ENCODE measurements at places on chromosomes 7 and 10.

DNA sequence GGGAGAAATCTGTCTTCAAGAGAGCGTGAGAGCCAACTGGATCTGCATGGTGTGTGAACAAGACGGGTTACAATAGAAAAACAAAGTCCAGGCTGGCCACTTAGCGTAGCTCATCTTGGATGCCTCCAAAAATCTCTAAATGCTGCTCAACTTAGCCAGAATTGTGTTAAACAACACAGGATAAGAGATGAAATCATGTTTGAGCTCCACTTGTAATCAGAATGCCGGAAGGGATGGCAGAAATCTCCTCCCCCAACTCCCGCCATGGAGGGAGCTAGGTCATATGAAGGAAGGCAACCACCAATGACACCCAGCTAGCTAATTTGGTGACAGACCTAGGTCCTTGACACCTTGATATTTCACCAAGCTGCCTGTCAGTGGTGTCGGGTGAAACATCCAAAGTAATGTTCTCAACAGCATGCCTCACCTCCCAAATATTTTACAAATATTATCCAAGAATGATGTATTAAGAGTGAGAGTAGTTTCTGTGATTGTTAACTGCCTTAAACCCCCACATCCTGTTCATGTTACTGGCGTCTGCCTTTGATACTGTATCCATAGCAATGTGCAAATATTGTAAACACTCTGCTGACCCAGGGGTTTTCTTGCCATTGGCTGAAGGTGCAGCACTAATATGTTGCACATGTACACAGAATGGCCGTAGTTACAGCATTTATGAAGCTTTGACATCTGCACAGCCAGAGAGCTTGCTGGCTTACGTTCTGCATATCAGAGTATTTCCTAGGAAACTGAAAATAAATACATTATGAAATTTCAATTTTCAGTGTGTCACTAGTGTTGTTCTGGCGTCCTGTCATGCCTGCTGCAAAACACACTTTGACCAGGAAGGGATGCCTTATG, 25.8 kb downstream of the TMEM254 start:
- no peak for DNase-seq

- no peak for DNase-seq
Measured at GRCh38 chr7:34131371-34131770, 226.0 kb downstream of the BMPER start.

DNA sequence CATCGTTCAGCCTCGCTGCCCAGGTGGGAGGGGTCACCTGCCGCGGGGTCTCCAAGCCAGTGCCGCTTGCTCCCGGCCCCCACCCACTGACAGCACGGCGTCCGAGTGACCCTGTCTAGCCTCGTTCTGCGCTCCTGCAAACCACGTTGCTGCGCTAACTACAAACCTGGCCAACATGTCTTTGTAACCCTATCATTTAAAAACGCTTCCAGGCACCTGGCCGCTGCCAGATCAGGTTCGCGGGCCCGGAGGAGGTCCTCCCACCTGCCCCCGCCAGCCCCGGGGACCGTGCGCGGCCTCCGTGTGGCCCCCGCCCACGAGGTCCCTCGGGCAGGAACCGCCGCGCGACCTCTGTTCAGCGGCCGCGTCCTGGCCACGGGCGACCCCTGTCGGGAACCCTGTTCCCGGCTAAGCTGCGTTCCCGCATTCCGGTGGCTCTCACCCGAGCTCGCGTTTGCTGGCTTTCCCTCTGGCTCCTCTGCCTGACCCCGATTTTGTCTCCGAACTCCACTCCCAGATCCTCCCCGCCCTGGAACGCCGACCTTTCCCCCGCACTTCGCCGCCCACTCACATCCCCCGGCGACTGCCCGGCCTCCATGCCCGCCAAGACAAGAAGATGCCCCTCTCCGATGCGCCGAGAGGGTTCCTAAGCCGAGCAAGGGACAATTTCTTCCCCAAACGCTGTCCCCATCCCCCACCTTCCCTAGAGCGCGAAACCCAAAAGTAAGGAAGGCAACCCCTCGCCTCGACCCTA, 2.4 kb downstream of the SFMBT2 start:
- peak; percentile 71 for DNase-seq

GRCh38 chr7:98034081-98035035, 44.4 kb upstream of the OCM2 start:
- no peak for DNase-seq

DNA sequence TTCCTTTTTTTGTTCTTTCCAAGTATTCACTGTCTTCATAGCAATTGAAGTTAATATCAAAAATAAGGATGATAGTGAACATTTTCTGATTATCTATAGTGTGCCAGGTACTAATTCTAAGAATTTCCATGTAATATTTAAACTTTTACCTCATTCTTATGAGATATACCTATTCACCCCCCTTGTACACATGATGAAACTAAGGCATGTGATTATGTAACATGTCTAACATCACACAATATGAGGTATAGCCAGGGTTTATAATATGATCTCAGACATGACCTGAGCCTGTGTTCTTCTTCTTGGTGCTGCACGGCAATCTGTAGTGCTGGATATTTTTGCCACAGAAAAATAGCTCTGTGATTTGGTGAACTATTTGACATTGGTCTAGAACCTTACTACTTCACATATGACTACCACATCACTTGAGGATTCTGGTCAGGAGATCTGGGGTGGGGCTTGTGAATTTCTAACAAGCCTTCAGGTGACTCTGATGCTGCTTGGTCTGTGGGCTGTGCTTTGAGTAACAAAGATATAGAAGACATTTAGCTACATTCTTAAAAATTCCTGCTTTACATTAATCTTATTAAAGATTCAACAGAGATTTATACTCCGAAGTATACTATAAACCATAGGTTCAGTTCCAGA, 79.1 kb downstream of the TRIM24 start:
- DNase-seq: no peak

- no peak for DNase-seq
Measured at GRCh38 chr10:24009736-24010135, 199.2 kb upstream of the KIAA1217 start.

- no peak for DNase-seq
Measured at GRCh38 chr7:1457059-1457948, 2.0 kb downstream of the MICALL2 start.

- DNase-seq: no peak
Measured at GRCh38 chr10:6491841-6492609, 88.1 kb downstream of the PRKCQ start.

- DNase-seq: no peak
Measured at GRCh38 chr10:122249303-122249850, 21.7 kb upstream of the BTBD16 start.

DNA sequence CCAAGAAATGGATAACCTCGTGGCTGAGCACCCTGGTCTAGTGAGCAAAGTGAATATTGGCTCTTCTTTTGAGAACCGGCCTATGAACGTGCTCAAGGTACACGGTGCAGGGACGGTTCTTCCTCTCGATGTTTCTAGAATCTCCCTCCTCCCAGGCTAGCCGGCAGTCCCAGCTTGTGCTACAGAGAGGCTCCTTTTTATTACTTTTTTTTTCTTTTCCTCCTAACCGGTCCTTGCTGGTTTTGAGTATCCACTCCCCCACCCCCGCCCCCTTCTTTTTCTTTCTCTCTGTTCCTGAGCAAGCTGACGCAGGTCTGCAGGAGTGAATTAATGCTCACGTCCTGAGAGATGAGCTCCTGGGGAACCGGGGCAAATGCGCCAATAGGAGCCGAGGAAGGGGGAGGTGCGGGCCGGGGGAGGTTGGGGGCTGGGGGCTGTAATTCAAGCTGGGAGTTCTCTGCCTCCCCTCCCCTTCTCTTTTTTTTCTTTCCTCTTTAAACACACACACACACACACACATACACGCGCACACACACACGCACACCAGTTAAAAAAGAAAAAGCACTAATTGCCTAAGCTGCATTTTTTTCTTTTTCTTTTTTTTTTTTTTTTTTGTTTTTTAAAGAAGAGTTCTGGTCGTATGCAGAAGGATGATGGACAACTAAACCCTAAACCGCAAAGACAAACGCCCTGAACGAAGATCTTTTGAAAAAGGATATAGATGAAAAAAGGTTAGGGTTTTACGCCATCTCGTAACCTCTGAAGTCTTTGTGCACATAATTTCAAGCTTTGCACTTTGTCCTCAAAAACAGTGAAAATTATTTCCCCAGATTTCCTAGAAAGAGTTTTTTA, 6.6 kb downstream of the CPA2 start:
- DNase-seq: no peak

- no peak for DNase-seq
Measured at GRCh38 chr7:114944745-114945625, 23.1 kb downstream of the MDFIC start.

DNA sequence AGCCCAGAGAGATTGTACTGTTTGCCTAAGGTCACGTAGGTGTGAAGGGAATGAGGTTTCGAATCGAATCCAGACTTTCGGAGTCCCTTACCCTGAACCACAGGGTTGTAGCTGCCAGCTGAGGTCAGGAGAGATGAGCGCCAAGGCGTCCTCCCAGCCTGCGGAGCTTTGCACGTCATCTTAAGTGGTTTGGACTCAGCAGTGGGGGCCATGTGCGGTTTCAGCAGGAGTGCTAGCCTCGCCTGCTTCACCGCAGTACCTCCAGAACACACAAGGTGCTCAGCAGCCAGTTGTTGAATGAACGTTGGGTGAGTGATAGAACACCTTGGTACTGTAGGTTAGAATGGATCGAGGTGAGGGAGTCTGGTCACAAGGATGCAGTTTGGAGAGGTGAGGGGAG, 74.9 kb upstream of the PPIF start:
- no peak for DNase-seq
